Activated T-cell treated with anti-CD3 and anti-CD28 coated beads, Interleukin-2, amount 50 U/mL, for 72 hours (primary cell): ENCODE measurements at places on chromosomes 1 and 21. TPM values are rescaled to one million over a fixed set of nuclear protein-coding genes. Genes with fewer than 3 reads are reported as not detected.

DNA sequence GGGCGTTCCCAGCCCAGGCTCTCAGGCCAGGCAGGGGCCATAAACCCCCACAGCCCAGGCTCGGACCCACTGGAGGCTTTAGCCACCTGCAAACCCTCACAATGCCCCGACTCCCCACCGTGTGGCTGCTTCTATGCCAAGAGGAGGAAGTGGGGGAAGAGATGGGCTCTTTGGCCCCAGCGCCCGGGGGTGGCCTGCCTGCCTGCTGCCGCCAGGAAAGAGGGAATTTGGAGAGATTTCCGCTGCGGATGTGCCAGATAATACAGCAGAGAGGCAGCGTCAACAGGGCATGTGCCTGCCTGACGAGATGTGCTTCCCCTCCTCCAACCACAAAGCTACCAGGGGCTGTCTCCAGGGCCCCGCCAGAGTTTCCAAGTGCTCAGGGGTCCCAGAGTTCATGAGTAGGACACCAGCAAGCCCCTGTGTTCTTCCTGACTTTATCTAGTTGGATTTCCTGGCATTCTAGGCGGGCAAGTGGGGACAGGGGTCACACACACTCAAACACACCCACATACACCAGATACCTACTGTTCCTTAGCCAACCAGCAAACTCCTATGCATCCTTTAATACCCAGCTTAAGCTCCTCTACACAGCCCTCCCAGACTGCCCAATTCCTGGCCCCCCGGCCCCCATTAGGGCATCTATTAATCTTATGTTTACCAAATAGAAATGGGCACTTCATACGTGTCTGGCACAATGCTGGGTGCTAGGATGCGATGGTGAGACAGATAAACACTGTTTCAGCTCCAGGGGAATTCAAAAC, 14.1 kb downstream of the EPHA2 start:
- DNase-seq = no peak

- peak; percentile 8 for DNase-seq
These were observed 500.6 kb downstream of the DISC1 start for GRCh38 chr1:232127190-232127589.

The MYBPH gene
- total RNA-seq = not detected

DNA sequence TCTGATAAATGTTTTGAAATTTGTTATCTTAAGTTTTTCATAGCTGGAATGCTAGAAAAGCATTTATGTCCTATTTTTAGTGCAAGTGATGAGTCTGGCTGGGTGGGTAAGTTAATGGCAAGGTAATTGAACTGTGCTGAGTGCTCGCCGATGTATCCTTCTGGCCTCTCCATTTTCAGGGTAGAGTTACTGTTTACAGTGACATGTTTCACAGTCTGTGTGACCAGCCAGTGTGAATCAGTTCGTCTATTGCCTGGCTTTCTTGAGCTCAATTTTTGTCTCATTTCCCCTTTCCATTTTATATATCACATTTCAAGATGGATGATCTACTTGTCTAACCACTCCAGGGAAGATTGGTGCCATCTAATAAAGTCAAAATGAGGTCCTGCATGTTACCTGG, 44.1 kb downstream of the ITSN1 start:
- DNase-seq = no peak

The TMEM53 gene
- total RNA-seq = 4.5 TPM

GRCh38 chr1:184021728-184022127, 15.8 kb downstream of the COLGALT2 start:
- DNase-seq = no peak

- DNase-seq = no peak
These were observed 50.6 kb upstream of the BACH1 start for GRCh38 chr21:29248124-29248523.

DNA sequence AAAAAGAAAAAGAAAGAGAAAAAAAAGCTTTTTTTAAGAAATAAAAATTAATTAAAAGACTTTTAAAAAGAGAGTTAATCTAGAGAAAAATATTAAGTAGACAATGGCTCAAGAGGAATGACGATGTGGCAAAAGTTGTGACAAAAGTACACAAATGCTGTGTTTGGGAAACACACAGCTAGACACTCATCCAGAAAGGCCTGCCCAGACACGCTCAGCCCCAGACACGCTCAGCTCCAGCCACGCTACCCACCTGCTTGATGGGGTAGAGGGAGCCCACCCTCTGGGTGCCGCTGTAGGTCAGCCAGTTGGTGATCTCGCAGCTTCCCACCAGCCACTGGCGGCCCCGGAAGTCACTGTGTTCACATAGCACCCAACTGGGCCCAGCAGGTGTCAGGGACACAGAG, 10.2 kb downstream of the CD52 start:
- DNase-seq = no peak

GRCh38 chr1:246836209-246836966, 95.4 kb downstream of the AHCTF1 start:
- DNase-seq = no peak

DNA sequence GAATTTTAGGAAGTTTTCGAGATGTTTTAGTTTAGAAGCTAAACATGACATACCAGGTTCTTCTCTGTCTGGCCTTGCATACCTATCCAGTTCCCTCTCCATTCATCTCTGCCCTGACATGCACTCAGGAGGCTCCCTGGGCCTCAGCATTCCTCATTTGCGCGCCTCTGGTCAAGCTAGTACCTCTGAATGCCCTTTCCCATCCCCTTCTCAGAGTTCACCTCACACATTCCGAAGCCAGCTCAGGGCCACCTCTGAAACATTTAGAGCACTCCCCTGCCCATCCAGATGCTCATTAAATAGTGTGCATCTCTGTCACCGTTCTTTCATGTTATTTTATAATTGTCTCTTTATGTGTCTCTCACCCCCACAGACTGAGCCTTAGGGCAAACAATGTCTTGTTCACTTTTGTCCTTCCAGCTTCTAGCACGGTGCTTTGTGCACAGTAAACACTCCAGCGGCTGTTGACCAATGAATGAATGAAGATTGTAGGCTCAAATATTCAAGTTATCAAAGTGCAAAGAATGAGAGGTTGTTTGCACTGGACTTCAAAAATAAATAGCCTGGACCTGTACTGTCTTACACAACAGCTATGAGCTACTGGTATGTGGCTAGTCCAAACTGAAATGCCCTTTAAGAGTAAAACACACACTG, 1.2 kb upstream of the DHCR24 start:
- DNase-seq = no peak

The ARHGAP30 gene
- 192 TPM for total RNA-seq

DNA sequence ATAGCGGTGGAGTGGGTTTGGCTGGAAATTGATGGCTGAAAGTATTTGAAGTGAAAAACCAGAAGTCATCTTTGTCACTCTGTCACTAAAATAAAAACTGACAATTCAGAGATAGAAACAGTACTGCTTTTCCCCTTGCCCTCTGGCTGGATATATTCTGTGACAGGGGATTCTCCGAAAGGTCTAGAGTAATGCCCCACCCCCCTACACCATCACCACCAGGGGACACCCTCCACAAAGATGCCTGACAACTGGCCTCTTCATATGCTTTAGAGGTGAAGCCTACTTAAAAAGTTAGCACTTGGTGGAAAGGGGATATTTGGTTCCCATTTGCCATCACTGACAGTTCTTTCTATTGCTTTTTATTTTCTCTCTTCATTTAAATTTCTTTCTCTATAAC, 73.5 kb downstream of the SGIP1 start:
- DNase-seq = peak; percentile 5

The CNR2 gene
- 0.35 TPM for total RNA-seq

DNA sequence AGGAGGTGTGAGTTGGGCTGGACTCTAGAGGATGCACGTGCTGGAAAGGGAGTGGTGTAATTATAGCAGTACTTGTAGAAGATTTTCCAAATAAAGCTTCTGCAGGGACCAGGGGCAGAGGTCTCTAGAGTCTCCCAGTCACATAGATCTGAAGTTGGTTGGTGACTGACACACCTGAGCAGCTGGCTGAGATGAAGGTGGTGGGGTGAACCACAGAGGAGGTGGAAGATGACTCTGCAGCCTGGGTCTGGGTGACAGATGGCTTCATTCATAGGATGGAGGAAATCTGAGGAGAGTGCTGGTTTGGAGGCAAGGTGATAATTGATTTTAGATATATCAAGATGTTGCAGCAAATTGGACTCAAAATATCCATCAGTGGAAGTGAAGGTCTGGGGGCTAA, 178.9 kb upstream of the IVNS1ABP start:
- DNase-seq = no peak

DNA sequence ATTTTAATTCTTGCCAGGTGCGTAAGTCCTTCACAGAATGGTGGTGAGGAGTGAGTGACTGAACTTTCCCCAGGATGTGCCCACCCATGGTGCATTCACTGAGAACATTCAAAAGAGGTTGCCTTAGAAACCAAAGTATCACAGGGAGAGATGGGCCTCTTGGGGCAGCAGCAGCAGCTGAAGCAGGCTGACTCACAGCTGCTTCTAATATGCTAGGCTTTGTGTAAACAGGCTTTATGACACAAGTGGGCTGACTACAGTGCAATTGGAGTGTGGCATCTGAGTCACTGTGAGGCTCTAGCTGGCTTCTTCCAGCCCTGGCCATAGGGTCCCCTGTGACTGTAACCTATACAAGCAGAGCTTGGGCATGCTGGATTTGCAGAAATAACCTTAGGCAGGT, 12.6 kb downstream of the PIGP start:
- DNase-seq = peak; percentile 40

DNA sequence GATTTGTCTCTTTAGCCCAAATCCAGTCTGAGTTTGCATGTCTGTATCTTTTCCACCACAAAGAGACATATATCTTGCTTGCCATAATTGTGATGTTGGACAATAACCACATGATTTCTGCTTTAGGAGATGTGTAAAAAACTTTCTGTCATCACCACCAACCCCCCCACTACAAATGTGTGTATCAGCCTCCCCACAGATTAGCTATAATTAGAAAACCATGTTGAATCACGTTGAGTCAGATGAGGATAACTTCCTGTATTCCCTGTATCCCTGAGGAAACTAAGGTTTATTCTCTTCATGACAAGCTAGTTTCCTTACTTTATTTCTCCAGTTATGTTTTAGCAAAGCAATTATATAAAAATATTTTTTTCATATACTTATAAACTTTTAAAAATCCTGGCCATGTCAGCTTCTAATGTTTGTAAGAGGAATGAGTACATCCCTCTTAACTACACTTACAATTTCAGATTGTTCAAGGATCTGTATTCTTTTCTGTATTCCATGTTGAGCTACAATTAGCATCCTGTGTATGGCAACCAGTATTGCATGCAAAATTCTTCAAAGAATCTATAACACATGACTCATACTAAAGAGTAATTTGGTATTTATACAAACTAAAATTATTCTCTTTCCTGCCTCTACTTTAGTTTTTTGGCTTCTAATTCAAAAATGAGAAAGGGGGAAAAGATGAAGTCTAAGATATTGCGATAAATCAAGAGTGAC, 143.0 kb downstream of the FMN2 start:
- no peak for DNase-seq

DNA sequence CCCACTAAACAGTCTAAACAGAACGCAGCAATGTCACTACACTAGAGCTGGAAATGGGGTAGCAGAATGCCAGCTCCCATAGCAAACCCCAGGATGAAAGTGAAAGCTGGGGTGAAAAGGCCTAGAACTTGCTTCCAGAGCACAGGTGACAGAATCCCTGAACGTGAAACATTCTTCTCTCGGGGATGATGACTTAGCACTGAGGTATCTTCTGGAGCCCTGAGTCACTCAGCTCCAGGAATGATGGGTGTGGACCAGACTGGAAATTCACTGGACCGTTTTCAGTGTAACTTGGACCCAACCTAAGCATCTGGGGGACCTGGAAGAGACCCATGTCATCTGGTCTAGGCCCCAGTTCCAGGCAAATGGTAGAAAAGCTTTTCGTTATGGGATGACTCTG, 108.9 kb downstream of the CDC7 start:
- no peak for DNase-seq

GRCh38 chr1:39047374-39048229, 21.5 kb downstream of the NDUFS5 start:
- DNase-seq = no peak

- DNase-seq = no peak
These were observed 64.6 kb upstream of the GJB5 start for GRCh38 chr1:34690269-34690668.

GRCh38 chr21:32803651-32804050, 32.1 kb upstream of the PAXBP1 start:
- no peak for DNase-seq

DNA sequence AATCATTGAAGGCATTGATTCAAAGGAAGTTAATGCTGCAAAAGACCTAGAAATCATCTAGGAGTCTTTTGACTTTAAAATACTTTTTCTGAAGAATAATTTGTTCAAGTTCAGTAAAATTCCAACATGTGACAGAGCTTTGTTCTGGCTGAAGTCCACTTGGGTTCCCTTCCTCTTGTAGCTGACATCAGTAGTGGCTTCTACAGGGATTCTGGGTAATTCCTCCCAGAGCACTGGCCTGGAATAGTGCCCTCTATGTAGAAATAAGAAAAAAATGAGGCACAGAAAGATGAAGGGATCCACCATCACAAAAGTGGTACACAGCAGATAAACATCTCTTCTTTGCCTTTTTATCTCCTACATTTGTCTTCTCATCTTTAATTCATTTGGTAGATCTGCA, 548.1 kb downstream of the LTN1 start:
- DNase-seq = no peak

DNA sequence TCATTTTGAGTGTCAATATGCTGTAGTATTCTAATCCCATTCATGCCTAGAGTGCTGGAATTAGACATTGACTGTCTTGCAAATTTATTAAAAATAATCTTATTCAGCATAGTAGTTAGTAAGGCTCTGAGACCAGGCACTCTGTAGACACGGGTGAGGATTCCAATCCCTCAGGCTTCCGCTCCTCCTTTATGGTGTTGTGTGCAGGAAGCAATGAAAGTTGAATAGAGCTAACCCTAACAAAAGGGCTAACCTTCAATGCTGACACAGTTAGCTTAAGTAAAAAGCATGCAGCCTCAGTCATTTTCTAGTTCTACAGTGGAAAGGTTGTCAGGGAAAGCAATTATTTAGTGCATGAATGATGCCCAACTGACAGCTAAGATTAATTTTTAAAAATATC, 199.6 kb upstream of the SGIP1 start:
- no peak for DNase-seq

- peak; percentile 70 for DNase-seq
These were observed 16.7 kb downstream of the ALX3 start for GRCh38 chr1:110053552-110054428.

The SERPINC1 gene
- not detected for total RNA-seq

The SMCP gene
- not detected for total RNA-seq

GRCh38 chr1:199678771-199679170, 348.7 kb upstream of the NR5A2 start:
- DNase-seq = no peak

- no peak for DNase-seq
These were observed 141.1 kb downstream of the DYRK1A start for GRCh38 chr21:37507716-37508115.

- DNase-seq = peak; percentile 25
These were observed 724 bp downstream of the DOCK7 start for GRCh38 chr1:62687421-62687902.

The TGFB2 gene
- not detected for total RNA-seq
